ENCODE measurements at places on chromosomes 2 and 18.

DNA sequence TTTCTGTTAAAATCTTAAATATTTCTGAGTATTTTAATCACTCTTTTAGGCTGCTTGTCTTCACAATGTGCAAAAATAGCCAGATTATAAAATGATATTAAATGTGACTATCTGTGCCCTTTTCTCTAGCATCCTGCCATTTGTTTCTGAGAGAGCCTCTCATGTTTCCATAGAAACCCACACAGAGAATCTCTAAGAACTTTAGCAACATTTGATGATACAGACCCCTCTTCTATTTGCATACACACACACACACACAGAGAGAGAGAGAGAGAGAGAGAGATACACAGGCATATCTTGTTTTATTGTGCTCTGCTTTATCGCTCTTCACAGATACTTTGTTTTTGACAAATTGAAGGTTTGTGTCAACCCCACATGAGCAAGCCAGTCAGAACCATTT, 134.5 kb upstream of the DDX18 start:
- DNase-seq: no peak

GRCh38 chr2:5696945-5697521, 4.8 kb downstream of the SOX11 start:
- no peak for DNase-seq

DNA sequence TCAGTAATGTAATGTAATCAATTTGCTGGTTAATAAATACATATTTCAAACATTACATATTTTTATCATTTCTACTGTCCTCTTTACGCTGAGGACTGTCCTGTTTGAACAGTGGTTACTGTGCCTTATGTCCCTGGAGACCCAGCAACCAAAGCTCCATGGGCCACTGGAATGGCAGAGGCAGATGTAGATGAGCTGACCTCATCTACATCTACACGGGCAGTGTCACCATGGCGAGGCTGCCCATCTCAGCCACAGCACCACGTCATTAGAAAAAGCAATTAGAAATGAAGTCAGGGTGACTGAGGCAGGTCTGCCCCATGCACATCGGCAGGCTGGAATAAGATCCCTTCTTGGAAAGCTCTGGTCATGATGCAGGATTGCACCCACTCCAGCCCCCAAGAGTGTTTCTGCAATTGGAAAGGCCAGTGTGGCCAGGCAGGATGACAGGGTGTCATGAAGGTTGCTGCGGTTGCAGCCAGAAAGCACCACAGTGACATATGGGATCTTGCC, 237.5 kb downstream of the NDUFA10 start:
- no peak for DNase-seq

- peak; percentile 0 for DNase-seq
Observed at GRCh38 chr18:47604021-47604420, 326.4 kb downstream of the SMAD2 start.

DNA sequence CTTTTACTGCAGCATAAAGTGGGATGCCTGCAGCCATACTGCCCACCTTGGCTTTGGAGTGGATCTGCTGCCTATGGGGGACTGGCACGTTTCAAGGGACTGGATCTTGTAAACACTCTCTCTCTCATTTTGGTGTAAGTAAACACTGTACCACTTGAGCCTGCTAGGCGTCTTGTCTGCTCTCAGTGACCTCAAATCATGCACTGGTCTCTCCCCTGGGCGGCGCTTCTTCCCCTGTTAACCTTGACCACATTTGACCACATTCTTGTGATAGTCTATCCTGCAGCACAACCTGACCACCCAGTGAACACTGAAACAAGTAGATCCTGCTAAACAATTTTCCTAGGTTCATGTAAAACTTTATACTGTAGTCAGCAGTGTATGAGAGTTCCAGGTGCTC, 82.6 kb upstream of the HNMT start:
- no peak for DNase-seq

GRCh38 chr2:235839226-235839625, 329.0 kb downstream of the GBX2 start:
- no peak for DNase-seq

DNA sequence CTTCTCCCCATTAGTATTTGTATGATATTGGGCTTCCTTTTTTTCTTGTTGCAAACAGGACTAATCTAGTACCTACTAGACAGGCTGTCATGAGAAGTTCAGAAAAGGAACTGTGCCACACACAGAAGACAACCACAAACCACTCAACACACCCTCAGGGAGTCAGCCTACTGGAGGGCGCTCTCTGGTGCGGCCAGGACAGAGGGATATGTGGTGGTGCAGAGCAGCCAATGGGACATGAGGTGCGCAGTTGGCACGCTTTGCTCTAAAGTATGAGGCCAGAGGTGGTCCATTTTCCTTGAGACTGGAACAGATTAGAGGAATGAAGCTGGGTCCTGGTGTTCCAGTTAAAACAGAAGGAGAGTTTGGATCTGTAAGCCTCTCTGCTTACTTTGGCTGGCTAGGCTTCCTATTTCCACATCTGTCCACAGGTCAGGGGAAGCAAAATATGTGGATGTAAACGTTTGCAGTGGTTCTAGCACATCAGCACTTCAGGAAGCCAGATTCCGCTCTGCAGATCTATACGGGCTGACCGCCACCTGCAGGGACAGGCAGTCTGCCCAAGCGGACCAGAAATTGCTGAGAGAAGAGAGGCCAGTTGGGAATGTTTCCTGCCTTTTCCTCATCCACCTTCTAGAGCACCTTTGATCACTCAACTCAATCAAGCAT, 114.1 kb downstream of the GFPT1 start:
- no peak for DNase-seq

GRCh38 chr2:130806370-130806769, 30.3 kb upstream of the ARHGEF4 start:
- DNase-seq: no peak

Data from hematopoietic multipotent progenitor cell treated with erythropoietin and hydrocortisone succinate and interleukin-3 and kit ligand, for 6 days (in vitro differentiated cells).